Activated CD8-positive, alpha-beta memory T cell treated with anti-CD3 and anti-CD28 coated beads for 4 hours (primary cell): ENCODE measurements at places on chromosomes 1 and 21.

- no peak for DNase-seq
These were observed 78.2 kb upstream of the TARDBP start for GRCh38 chr1:10934150-10934818.

- no peak for DNase-seq
These were observed 47.7 kb upstream of the C8B start for GRCh38 chr1:57013522-57013921.

DNA sequence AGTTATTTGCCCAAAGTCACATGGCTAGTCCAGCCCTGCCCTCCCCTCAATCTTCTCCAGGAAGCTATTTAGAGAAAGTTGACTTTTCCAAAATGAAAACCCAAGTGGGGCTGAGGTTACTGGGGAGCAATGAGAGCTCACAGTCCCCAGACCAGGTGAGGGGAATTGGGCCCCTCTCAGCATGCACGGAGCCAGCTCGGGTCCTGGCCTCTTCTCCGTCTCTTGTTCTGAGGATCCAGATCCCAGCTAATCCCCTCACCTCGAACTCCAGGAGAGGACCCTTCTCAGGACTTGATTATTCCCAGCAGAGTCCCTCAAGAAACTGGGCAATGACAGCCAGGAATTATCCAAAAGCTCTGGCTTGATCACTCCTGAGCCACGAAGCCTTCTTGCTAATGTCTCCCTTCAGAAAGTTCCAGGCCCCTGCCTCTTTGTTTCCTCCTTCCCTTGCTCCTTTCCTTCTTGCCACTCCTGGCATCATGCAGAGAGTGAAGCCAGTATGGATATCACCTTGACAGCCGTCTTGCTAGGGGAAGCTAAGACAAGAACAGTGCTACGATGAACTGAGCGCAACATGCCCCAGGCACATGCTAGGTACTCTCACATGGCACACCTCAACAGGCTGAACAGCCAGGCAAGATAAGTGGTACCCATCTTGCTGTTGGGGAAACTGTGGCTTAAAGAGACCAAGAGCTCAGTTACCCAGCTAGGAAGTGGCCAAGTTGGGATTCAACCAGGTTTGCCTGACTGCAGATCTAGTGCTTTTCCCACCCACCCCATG is 51.9 kb downstream of the KLHDC7A start:
- no peak for DNase-seq

GRCh38 chr1:45739137-45739536 is 11.3 kb downstream of the IPP start:
- DNase-seq: no peak

- no peak for DNase-seq
These were observed 28.0 kb downstream of the ITSN1 start for GRCh38 chr21:33670076-33670978.

DNA sequence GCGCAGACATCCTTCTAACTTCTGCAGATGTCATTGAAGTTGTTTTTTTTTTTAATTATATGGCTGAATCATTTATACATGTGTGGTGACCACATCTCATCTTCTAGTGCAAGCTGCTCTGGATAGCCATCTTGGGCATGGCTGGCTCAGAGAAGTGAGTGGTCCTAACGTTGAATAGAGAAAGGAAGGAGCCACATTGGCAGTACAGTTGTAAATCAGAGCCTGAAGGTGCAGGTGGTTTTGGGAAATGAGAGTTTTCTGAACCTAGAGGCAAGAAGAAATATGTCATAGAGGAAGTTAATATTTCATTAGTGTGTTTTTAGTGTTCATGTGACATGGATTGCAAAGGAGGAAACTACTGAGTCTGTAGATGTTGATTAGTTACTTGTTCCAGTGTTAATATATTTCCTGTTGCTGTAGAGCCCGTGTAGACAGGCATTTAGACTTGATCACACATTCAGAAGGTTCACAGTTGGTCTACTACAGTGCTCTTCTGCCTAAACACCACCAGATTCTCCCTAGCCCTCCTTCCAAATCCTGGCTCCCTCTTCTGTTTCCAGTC is 163.7 kb downstream of the ROR1 start:
- no peak for DNase-seq

GRCh38 chr1:78760858-78761257 is 111.2 kb downstream of the IFI44 start:
- no peak for DNase-seq

DNA sequence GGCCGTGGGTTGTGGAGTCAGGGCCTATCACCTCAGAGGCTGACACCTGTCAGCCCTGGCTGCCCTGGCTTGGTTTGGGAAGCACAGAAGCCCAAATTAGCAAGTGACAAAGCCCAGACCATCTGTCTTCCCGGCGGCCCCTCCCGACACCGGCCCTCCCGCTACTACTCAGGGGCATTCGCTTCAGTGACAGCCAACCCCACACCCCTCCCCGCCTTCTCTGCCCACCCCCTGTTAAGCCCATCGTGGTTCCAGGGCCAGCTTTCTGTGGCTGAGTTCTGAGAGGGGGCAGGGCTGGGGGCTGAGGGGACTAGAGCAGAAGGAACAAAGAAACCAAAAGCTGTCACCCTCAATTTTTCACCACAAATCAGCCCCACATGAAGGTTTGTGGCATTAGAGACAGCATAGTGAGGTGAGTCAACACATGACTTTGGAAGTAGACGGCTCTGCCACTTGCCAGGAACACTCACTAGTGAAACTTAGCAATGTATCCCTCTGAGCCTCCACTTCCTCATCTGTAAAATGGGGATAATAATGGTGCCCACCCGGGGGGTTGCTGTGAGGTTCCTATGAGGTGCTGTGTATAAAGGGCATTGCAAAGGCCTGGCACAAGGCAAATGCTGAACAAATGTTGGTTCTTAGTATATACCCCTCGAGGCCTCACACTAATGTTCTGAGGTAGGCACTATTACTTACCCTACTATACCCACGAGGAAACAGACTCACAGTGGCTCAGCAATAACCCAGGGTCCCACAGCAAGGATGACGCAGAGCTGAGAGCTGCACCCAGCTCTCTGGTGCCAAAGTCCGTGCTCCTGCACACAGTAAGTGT is 5.2 kb upstream of the TNNI1 start:
- DNase-seq: no peak

GRCh38 chr1:174367892-174368291 is 79.9 kb upstream of the GPR52 start:
- DNase-seq: no peak

GRCh38 chr1:113292603-113293255 is 97.6 kb upstream of the MAGI3 start:
- no peak for DNase-seq

DNA sequence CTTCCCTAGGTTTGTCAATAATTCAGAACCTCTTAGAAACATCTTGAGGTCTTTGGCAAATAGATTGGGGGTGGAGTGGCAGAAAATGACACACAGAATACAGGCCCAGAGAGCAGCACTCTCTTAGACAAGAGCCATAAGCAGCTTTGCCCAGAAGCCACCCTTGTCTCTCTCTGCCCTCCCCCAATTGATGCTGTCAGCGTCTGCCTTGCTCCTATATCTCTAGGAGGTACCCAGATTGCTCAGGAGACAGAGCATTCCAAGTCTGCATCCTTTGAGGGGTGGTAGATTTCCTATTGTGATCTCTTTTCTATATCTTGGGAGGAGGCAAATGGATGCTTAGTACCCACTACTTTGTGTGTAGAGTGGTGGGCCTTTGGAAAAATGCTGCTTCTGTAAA is 1.8 kb downstream of the RGL1 start:
- no peak for DNase-seq

DNA sequence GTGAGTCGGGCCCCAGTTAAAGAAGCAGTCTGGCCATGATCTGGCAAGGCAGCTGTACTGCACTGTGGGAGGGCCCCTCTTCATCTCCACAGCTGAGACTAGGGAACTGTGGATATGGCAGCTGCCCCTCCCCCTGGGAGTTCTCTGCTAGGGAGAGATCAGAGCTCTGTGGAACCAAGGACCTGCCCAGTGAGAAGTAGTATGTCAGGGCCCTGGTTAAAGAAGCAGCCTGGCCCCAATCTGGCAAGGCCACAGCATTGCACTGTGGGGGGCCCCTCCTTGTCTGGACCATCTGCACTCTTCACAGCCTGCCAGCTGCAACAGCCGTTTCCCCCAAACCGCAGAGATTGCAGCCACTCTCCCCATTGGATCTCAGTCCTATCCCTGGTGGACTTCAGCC is 208.5 kb downstream of the DNAH14 start:
- DNase-seq: no peak

- no peak for DNase-seq
These were observed 10.8 kb upstream of the ASCL5 start for GRCh38 chr1:201137579-201138310.

DNA sequence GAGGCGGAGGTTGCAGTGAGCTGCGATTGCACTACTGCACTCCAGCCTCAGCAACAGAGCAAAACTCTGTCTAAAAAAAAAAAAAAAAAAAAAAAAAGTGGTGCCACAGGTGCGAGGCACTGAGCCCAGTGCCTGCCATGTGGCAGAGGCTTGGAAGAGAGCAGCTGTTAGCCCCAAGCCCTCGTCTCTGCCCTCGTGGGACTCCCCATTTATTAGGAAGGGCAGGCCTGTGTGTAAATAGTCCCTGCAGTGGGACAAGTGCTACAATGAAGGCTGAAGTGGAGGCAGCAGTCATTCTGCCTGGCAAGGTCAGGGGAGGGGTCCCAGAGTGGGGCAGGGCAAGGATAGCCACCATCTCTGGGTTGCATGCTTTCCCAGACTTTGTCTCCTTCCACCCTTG is 6.5 kb downstream of the RPS6KA1 start:
- DNase-seq: no peak

- no peak for DNase-seq
These were observed 96.1 kb downstream of the LRRC40 start for GRCh38 chr1:70109241-70109640.
